HuH-7.5 (cell line): ENCODE measurements at places on chromosomes 12 and 14.

- DNase-seq: no peak
These were observed 139.4 kb upstream of the CNTN1 start for GRCh38 chr12:40552868-40553267.

DNA sequence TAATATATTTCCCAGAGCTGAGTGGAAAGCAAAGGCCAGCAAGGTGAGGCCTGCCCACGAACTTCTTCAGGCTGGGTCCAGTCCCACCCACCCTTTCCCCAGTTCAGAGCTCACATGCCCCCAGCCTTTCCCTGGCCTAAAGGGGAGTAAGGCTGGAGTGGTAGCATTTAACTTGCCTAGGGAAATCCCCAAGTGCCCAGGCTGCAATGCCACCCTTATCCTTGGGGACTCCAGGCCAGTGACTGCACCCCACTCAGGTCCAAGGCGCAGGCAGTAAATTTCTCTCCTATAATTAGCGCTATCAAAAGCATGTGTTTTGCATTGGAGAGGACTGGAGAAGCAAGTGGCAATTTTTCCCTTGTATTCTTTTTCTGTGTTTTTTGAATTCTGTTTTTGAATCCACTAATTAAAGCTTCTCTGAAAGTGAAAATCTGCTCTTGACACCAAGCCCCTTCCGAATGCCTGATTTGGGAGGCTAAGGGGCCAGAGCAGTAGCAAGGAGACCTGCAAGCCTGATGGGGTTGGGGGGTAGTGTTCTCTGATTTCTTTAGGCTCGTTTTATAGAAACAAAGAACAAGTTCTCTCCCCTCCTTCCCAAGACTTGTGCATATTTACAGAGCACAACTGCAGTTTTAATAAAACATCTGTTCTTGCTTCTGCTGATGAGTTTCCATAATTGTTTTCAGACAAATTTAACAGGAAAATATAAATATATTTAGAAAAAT, 3.5 kb upstream of the HOXC6 start:
- DNase-seq: no peak

DNA sequence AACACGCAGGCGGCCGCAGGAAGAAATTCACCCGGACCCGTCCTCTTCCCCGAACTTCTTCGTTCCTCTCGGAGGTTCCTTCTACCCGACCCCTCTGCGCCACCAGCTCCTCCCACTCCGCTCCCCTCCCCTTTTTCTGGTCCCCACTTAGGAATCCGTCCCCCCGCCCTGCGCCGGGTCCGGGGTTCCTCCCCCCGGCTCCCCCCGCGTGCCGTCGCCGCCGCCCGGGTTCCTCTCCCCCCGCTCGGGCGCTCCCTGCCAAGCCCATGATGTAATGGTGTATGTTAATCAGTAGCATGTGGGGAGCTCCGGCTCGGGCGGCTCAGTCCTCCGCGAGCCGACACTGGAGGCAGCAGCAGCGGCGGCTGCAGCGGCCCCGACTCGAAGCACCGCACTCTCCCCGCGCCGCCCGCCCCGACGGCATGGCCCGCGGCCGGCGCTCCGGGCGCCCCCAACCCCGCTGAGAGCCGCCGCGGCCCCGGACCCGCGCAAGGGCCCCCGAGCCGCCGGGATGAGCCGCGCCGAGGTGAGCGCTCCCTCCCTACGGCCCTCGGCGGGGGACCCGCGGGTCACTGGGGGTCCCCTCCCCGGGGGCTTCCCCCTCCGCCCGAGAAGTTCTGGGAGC, 1.0 kb upstream of the SAMD4A start:
- peak; percentile 89 for DNase-seq

DNA sequence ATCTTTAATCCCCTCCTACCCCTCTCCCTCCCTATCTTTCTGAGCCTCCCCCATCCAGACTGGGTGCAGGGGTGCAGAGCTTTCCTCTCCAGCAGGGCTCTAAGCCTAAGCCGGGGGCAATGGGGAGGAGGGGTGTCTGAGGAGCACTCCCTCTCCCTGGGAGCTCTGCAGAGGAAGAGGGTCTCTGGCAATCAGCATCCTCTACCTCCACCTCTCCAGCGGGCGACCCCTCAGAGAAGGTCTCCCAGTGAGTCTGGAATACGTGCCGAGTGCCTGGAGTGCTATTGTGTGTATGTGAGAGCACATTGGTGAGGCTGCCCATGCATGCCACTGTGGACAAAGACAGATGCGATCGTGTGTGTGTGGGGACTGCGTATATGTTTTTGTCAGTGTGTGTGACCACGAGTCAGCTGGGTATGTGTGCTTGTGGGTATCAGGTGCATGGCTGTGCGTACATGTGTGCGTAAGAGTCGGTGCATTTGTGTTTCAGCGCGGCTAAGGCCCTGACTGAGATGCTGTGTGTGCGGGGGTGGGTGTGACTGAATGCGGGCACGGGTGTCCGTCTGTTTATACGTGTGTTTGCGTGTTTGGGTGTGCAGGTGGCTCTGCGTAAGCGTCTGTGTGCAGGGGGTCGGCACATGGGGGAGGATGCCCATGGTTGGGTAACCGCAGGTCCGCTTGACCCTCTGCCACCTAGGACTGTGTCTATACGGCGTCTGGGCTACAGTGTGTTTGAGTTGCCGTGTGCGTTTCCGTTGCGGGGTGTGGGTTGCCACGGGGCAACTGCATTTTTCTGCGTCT, 905 bp upstream of the DLK1 start:
- no peak for DNase-seq

- DNase-seq: peak; percentile 25
These were observed 56.5 kb upstream of the KCNH3 start for GRCh38 chr12:49482095-49483051.

GRCh38 chr14:76697246-76697905, 63.9 kb upstream of the VASH1 start:
- DNase-seq: no peak

DNA sequence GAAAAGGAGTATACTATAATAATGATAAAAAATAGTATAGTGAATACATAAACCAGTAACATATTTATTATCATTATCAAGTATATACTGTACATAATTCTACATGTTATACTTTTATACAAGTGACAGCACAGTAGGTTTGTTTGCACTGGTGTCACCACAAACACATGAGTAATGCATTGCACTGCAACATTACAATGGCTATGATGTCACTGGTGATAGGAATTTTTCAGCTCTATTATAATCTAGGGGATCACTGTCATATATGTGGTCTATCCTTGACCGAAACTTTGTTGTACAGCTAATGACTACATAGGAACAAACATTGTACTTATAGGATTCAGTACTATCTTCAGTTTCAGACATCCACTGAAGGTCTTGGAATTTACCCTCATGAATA, 165.8 kb upstream of the SYT1 start:
- no peak for DNase-seq

DNA sequence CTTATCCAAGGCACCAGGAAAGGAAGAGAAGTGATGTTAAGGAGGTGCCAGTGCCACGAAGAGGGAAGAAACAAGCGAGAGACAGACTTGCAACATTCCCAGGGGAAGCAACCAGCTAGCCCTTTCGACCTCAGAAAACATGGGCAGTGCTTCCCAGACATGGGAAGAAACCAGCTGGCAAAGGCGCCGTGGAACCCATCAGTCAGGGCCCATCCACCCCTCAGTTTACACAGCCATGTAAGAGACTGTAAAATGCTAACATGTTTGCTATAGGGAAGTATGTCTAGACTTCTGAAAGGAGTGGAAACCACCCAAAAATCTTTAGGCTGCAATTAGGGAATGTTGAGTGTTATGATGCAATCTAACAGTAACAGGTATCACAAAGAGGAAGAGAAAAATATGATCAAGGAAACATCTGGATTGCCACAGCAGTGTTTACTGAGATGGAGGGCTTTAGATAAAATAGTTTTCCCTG, 26.3 kb downstream of the ANAPC5 start:
- no peak for DNase-seq

DNA sequence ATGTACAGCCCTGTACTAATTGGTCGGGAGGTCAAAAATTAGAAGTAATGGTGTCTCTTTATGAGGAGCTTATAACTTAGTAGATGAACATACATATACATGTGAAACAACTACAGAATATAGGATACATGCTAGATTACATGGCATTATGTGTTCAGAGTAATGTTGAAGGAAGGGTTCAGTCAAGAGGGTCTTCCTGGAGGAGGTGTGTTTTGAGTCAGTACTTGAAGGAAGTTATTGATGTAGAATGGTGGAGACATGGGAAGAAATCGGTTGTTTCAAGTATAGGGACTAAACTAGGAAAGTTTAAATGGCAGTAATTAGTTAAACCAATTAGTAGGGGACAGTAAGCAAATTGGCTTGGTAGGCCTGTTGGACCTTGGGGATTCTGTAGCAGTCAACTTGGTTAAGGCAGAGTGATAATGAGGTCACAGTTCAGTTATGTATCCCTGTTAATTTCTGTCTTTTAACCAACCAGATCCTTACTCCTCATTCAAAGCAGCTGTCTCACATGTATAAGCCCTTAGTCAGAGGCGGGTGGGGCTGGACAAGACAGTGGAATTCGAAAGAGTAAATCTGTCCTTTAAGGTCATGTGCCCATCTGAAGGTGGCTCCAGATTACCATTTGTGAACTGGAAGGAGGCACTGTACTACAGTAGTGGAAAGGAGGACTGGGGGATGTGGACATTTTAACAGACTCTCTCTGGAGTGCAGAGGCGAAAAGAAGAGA, 3.5 kb upstream of the ANKRD52 start:
- DNase-seq: peak; percentile 3

GRCh38 chr12:104672501-104673265, 215.9 kb downstream of the CHST11 start:
- no peak for DNase-seq

- no peak for DNase-seq
These were observed 373.1 kb downstream of the SOX5 start for GRCh38 chr12:23576372-23576771.

- DNase-seq: no peak
These were observed 48.9 kb downstream of the SMOC1 start for GRCh38 chr14:69928111-69928523.

GRCh38 chr12:121515615-121516014, 65.2 kb downstream of the KDM2B start:
- DNase-seq: no peak

DNA sequence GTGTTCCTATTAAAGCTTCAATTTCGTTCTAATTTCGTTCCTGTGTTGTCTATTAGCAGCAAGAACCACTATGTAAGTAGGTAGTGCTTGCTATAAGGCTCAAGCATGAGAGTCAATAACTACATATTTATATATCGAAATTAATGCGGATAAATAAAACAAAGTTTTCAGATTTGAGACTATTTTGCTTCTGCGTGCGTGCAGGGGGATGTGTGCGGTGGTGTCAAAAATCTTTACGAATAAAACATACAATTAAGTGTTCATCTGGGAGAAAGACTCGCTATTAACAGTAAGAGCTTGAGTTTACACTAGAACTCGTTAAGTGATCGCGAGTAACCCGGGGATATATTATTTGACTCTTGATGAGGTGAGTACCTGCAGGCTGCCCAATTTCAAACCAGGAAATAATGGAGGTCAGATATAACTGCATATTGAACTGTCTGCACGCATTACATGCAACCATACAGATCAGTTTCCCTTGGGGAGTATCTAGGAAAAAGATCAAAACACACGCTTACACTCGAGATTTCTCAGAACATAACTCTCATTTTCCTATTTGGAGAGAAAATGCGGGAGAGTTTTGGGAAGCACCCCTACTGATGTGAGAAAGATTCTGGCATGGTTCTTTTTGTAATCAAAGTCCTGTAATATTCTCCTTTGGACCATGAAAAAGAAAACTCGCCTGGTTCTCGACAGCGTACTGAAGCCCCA, 813 bp downstream of the TWF1 start:
- peak; percentile 19 for DNase-seq

- no peak for DNase-seq
These were observed 243.0 kb upstream of the PDE3A start for GRCh38 chr12:20125276-20125798.

DNA sequence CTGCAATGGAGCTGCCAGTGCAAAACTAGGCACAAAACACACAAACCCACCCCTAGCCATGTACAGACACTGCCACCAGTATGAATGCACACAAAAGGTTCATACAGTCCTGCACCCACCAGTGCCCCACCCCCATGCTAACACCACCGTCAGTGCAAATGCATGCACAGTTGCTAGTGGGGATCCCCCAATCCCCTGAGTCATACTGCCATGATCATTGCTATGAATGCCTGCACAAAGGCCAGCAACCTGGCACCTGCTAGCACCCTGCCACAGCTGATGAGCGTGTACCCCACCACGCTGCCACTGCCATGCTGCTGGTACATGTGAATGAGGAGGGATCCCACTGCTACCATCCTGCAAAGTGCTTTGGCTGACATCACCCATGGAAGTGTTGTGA, 23.9 kb downstream of the PZP start:
- no peak for DNase-seq

DNA sequence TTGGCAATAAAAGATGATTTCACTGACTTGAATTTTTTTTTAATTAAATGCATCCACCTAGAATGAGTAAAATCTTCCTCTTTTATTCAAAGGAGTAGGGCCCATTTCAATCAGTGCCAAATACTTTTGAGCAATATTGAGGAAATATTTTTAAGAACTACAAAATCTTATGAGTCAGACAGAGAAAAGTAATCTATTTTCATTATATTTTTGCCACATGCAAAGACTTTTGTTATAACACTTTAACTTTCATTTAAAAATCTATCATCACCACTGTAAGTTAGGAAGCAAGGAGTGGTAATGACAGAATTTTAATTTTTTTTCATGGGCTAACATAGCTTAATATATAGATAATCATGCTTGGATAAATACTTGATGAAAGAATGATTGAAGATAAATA, 345.2 kb upstream of the KITLG start:
- DNase-seq: no peak

- DNase-seq: no peak
These were observed 6.2 kb upstream of the KRT84 start for GRCh38 chr12:52391618-52392002.
